Stimulated activated naive CD8-positive, alpha-beta T cell treated with anti-CD3 and anti-CD28 coated beads, Interleukin-15, amount 100 ng/mL, for 72 hours (primary cell): ENCODE measurements at places on chromosomes 6 and 20.

GRCh38 chr6:6392214-6393068 lies 72.0 kb upstream of the F13A1 start:
- no peak for DNase-seq

- no peak for DNase-seq
Observed at GRCh38 chr6:14986370-14986769, 259.5 kb upstream of the JARID2 start.

DNA sequence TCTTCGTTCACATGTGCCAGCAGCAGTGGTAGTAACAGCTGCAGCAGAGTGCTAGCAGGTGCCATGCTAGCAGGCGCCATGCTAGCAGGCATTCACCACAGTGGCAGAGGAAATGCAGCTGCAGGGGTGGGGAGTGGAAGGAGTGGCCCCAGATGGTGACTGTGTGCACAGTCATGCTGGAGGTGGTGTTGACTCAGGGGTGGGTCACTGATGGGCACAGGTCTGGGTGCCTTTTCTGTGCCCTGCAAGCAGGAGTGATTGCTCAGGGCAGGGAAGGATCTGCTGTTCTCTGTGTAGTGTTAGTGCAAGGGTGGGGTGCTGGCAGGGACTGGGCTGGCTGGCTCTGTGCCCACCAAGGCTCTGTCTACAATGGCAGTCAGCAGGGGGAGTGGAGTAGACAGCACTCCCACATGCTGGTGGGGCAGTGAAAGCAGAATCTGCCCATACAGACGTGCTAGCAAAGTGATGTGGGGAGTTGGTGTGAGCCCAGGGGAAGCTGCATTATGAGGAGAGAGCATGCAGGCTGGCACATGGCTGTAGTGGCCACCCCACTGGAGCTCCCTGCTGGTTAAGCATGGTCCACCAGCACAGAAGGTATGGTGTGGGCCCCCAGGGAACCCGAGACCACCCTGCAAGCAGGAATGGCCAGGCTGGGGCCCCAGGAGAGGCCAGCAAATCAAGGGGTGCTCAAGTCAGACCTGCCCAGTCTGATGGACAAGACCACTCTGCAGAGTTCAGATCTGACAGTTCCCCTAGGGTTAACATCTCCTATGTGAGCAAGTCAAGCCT lies 11.4 kb upstream of the TSPYL4 start:
- no peak for DNase-seq

- DNase-seq, result peak; percentile 80
Observed at GRCh38 chr6:136290410-136291010, 864 bp upstream of the BCLAF1 start.

GRCh38 chr6:49325891-49326290 lies 137.2 kb downstream of the MMUT start:
- DNase-seq, result no peak

GRCh38 chr6:142045380-142046278 lies 87.1 kb upstream of the GJE1 start:
- no peak for DNase-seq

DNA sequence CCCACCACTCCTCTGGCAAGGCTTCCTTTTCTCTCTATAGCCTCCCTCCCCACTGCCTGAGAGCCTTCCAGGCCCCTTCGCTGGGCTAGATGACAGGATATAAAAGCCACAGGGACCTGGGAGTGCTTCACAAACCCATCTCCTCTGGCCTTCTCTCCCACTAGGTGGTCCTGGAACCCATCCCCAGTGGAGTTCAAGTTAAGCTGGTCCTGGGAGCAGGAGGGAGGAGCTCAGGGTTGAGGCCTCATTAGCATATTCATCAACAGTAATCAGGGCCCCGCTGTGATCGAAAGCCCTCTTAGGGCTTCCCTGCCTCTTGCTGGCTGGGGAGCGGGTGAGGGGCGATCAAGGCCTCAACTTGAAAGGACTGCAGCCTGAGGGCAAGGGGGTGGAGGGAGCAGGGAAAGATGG lies 9.1 kb downstream of the EBF4 start:
- no peak for DNase-seq

DNA sequence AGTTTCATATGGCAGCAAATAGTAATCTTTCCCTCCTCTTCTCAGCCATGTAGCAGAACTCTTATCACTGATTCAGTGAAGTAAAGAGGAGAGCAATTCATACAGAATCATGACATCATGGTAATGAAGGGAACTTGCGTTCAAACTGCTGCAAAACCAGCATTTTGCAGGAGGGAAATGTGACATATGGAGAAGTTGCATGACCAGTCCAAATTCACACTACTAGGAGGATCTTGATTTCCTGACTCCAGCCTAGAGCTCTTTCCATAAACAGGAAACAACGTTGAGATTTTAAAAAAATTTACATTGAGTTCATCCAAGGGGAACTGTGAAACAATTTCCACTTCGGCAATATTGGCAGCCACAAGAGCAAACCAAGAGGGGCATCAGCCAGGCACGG lies 63.8 kb downstream of the MBOAT1 start:
- DNase-seq, result no peak

DNA sequence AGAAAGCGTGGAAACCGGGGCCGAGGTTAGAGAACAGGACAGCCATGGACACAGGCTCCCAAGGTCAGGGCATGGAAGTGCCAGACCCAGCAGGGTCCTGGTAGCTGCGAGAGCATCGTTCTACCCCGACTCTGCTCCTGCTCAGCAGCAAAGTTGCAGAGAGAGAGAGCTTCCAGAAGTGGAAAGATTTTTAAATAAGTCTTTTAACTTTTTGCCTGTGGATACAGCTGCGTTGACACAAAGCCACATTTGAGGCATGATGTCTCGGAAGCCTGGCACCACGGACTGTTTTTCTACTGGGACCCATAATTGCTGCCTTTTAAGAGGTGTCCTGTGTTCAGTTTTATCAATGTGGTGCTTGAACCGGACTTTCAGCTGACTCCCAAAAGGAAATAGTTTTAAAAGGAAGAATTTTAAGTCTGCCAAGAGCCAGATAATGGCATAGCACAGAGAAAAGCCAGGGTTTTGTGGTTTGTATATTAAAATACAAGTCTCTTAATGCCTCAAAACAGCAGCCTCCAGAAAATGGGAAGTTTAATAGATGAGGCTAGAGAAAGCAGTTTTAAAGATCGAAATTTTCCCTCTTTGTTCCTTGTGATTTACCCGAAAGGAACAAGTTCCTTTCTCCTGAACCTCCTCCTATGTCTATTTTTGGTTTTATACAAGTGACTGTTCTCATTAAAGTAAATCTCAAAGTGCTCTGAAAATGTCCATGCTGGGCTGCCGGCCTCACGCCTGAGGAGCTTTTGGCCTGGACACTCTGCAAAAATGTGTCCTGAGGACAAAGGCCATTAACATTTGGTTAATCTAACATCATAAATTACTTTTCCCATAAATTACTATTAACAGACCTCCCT lies 91.5 kb downstream of the RIN2 start:
- no peak for DNase-seq

GRCh38 chr6:41047745-41048732 lies 5.0 kb upstream of the APOBEC2 start:
- DNase-seq, result no peak
